ENCODE measurements at places on chromosomes 2 and 18. TPM values are rescaled to one million over a fixed set of nuclear protein-coding genes. Genes with fewer than 3 reads are reported as not detected.

GRCh38 chr18:2197946-2198345 lies 373.4 kb downstream of the METTL4 start:
- DNase-seq: no peak

Gene GCG
- not detected for polyA plus RNA-seq

DNA sequence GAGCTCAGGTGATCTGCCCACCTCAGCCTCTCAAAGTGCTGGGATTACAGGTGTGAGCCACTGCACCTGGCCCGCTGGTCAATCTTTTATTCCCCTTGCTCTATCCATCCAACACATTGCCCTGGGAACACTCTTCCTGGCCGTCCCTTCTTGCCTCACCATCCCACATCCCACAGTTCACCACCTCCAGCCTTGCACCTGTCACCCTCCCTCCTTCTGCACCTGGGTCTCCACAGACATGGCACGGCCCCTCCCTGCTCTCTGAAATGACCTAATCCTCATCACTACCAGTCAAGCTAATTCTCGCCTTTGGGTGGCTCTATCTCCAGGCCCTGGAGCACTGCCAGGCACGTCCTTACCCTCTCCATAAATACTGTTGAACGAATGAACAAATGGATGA lies 116.9 kb upstream of the TEX51 start:
- no peak for DNase-seq

Gene PLGLB2
- 3.2 TPM for polyA plus RNA-seq

GRCh38 chr2:3051266-3051665 lies 326.4 kb downstream of the EIPR1 start:
- no peak for DNase-seq

- DNase-seq: no peak
Measured at GRCh38 chr2:38105922-38106321, 30.0 kb upstream of the CYP1B1 start.

Gene CABLES1
- 25.2 TPM for polyA plus RNA-seq

Gene BAZ2B
- polyA plus RNA-seq: 81.8 TPM

GRCh38 chr2:225615514-225615913 lies 216.0 kb downstream of the NYAP2 start:
- no peak for DNase-seq

GRCh38 chr2:64913357-64913869 lies 75.8 kb upstream of the SLC1A4 start:
- no peak for DNase-seq

GRCh38 chr2:96188821-96189526 lies 19.7 kb downstream of the STARD7 start:
- no peak for DNase-seq

GRCh38 chr2:141519906-141520305 lies 610.9 kb downstream of the LRP1B start:
- no peak for DNase-seq
